ENCODE measurements at places on chromosomes 4 and X. TPM values are rescaled to one million over a fixed set of nuclear protein-coding genes. Genes with fewer than 3 reads are reported as not detected.

- no peak for DNase-seq
Measured at GRCh38 chrX:5852941-5853340, 375.7 kb downstream of the NLGN4X start.

DNA sequence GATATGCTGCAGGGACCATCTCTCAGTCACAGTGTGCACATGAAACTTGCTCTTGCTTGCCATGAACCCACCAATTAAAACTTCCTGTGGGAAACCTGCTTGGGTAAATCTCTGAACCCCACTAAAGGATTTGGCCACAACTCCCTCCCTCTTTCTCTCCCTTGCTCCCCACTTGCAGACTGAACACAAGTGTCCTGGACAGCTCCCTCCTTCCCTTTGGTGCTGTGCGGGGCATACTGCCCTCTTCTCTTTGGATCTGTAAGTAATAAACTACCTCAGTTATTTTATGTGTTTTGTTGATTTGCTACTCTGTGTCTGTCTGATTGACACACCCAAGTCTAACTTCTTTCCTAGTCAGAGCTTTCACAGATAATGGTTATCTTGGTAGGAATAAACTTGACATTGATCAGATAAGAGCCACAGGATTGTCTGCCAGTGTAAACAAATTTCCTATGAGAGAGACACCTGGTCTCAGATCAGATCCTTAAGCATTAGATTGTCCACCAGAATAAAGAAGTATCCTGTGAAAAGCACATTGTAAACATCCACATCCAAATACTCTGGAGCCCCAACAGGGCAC is 41.8 kb downstream of the SULT1E1 start:
- no peak for DNase-seq

GRCh38 chr4:172656055-172656454 is 512.6 kb upstream of the GALNT7 start:
- DNase-seq, result no peak

- DNase-seq, result no peak
Measured at GRCh38 chrX:40573763-40574162, 7.0 kb upstream of the ATP6AP2 start.

GRCh38 chr4:37682701-37683401 is 3.3 kb downstream of the RELL1 start:
- no peak for DNase-seq

DNA sequence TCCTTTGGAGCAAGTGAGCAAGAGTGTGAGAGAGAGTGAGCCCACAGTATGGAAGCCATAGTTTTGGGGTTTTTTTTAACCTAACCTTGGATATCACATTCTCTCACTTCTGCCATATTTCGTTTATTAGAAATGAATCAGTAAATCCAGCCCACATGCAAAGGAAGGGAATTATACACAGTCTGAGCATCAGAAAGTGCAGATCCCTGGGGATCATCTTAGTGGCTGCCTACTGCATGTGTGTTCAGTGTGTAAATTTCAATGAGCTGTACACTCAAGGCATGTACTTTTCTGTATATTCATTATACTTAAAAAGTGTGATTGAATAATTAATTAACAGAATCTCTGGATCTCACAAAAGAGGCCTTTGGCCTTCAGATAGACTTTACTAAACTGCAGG is 133.8 kb upstream of the PRPS2 start:
- no peak for DNase-seq

DNA sequence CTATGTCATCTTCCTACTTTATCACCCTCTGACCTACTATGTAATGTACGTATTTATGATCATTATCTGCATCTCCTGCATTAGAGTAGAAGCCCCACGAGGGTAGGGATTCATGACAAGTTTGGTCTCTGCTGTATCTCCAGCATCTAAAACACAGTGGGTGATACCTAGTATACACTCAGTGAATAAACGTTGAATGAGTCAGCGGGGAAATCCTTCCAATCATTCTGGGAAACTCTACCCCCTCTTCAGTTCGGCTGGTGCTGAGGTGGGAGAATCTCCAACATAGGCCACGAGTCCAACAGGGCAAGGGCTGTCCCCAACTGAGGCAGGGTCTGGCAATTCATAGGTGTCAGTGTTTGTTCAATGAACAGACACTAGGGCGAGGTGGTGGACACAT is 74.4 kb upstream of the EFNB1 start:
- no peak for DNase-seq

- no peak for DNase-seq
Measured at GRCh38 chrX:136650811-136651210, 2.9 kb downstream of the CD40LG start.

DNA sequence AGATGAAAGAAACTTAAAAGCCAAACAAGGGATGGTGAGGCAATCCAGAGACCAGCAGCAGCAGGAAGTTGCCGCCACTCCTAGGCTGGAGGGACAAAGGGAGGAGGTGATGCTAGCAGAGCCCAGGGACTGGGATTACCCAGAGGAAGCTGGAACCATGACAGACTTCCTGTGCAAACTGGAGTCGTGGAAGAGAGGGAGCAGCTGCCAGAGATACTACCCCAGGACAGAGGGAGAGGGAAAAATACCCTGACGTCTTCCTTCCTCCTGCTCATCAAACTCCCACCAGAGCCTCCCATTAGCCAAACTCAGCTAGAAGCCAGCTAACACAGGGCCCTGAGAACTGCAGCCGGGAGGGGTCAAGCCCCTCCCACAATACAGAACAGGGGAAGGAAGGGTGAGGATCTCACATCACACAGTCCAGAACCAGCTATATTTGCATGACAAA is 101.2 kb upstream of the KLF3 start:
- DNase-seq, result no peak

DNA sequence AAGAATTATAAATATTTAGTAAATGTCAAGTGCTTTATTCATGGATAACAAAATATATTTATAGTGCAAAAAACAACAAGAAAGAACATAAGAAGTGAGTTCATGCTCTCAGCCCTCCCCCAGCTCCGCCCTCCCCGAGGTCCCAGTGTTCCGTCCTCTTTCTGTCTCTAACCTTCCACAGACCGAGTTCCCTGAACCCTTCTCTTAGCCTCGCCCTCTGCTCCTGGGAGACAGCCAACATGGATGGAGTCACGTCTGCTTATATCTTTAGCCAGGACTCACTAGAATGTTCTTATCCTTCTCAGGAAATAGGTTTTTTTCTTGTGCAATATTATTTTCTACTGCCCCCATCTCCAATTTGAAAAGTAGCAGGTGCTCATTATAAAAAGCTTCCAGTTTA is 40.1 kb upstream of the HELT start:
- DNase-seq, result no peak

- DNase-seq, result no peak
Measured at GRCh38 chr4:152680988-152681603, 1.3 kb upstream of the TMEM154 start.

DNA sequence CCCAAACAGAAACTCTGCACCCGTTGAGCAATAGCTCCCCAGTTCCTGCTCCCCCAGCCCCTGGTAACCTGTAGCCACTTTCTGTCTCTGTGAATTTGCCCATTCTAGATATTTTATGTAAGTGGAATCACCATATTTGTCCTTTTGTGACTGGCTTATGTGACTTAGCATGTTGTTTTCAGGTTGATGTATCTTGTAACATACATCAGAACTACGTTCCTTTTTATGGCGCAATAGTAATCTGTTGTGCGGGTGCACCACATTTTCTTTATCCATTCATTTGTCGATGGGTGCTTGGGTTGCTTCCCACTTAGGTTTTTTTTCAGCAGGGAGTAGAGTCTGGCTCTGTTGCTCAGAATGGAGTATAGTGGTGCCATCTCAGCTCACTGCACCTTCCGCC is 6.6 kb upstream of the PDZD4 start:
- no peak for DNase-seq

DNA sequence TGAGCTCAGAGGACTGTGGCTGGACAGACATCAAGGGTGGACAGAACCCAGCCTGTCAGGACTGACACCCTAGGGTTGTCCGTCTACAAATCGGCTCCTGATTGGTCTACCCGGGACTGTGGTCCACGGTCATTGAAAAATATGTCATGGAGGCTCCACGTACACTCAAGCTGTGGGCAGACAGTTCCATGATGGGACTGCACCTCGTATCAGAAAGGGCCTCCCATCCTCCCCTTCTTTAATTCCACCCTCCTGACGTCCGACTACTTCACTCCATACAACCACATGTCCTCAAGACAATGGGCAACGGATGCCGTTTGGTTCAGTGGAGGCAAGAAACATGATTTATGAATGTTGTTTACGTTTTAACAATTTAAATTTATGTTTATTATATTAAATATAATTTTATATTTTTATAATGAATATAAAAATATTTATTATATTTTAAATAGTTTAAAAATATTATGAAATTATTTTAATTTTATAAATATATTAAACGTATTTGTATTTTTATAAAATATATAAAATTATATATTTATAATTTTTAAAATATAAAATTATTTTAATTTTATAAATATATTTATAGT is 58.0 kb upstream of the SHOX start:
- DNase-seq, result no peak

GRCh38 chr4:164874789-164875188 is 2.2 kb upstream of the APELA start:
- no peak for DNase-seq

DNA sequence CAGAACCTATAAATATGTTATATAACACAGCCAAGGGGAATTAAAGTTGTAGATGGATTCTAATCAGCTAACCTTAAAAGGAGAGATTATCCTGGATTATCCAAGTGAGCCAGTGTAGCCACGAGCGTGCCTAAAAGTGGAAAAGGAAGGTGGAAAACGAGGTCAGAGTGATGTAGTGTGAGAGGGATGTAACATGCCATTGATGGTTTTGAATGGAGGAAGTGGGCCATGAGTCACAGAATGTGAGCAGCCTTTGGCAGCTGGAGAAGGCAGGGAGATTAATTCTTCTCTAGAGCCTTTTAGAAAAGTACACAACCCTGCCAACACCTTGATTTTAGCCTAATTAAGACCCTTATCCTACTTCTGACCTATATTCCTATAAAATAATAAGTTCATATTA is 149.1 kb downstream of the SLC39A8 start:
- no peak for DNase-seq

DNA sequence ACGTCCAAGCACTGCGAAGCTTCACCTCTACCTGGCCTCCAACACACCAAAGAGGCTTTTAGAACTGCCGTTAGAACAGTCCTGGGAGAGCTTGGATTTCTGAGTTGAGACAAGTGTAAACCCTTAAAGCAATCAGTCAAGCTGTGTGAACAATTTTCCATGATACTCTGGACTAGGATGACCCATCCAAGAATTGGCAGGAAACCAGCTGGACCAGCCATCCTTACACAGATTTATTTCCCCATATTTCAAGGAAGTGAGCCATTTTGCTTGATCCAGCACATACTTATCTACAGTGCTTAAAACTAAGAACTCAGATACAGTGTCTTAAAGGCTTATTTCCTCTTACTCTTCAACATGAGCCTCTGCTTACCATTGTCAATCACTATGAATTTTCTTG is 340.7 kb upstream of the HS3ST1 start:
- DNase-seq, result no peak

DNA sequence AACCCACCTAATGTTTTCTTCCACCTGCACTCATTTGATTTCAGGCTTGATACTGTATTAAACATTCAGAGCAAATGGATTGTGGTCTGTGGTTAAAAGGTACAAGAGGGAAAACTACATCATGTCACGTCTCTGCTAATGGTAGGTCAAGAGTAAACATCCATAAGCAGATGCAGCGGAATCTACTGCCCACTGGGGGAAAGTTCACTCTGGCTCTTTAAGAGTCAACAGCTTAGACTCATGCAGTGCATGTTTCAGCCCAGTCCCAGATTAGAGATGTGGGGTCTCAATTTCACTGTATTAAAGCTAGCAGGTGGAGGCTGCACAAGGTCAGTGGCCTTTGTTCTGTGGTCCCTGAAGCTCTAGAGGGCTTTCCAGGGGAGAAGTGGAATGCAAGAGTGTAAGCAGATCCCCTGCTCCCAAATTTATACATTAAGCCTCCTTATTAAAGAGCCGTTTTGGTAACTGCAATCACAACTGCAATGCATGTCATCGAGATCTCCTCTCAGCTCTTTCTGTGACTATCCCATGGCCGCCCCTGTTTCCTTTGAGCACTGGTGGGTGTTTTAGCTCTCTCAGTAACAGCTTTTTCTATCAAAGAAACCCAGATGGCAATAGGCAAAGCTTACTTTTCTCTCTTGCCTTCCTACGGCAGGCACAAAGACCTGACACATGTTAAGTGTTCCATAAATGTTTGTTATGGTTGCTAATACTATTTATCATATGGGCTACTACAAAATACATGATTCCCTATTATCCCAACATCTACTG is 53.4 kb downstream of the LDB2 start:
- DNase-seq, result no peak

DNA sequence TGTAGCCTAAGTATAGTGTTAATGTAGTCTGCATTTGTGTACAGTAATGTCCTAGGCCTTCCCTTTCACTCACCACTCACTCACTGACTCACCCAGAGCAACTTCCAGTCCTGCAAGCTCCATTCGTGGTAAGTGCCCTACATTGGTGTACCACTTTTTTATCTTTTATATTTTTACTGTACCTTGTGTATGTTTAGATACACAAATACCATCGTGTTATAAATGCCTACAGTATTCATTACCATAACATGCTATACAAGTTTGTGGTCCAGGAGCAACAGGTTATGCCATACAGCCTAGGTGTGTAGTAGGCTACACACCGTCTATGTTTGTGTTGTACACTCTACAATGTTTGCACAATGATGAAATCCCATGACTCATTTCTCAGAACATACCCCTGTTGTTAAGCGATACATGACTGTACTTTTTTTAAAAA is 15.4 kb downstream of the TSPAN5 start:
- DNase-seq, result no peak

DNA sequence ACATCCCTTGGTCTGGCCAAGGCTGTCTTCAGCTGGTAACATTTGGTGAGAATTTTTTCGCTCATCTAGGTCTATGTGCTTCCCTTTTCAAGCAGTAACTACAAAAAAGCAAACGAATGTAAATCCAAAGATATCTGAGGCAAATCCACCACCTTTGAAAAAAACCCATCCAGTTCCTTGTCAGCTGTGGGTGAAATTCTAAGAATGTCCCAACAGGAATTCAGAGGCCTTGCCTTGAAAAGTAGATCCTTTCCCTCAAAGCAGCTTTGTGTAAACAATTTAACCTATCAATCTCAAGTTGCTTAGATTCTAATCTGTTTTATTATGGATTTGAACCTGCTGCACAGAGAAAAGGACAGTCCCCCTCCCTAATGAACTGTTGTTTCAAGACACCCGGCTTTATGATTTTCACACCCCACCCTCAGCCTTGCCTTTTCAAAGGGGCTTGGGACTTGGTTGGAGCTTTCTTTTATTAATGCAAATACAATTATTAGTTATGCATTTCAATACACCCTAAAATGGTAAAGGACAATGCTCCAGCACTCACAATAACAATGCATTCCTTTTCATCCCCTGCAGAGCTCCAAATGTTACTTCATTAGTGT is 166.6 kb downstream of the LDB2 start:
- no peak for DNase-seq

GRCh38 chrX:20973038-20973437 is 401.2 kb upstream of the CNKSR2 start:
- no peak for DNase-seq

GRCh38 chr4:89249716-89250361 is 57.8 kb downstream of the GPRIN3 start:
- no peak for DNase-seq

The SPATA4 gene
- 1.5 TPM for polyA plus RNA-seq

The ATP1B4 gene
- 0.07 TPM for polyA plus RNA-seq

The DUX4 gene
- polyA plus RNA-seq, result 0.76 TPM

The TIGD4 gene
- 1.6 TPM for polyA plus RNA-seq

The RNF150 gene
- 26.6 TPM for polyA plus RNA-seq

The DRD5 gene
- 0.53 TPM for polyA plus RNA-seq

The VCX3B gene
- polyA plus RNA-seq, result not detected

The XPNPEP2 gene
- 45.1 TPM for polyA plus RNA-seq

The VCX gene
- polyA plus RNA-seq, result not detected

The PLP1 gene
- 20.4 TPM for polyA plus RNA-seq

The GUCY1B1 gene
- polyA plus RNA-seq, result 65.7 TPM

Data from right renal pelvis (tissue), 4 donors.